Activated naive CD4-positive, alpha-beta T cell treated with anti-CD3 and anti-CD28 coated beads for 36 hours (primary cell): ENCODE measurements at places on chromosomes 3 and 15. TPM values are rescaled to one million over a fixed set of nuclear protein-coding genes. Genes with fewer than 3 reads are reported as not detected.

Gene DMXL2
- 10.0 TPM for total RNA-seq

- H3K27me3 ChIP-seq = no peaks in the 10 kb centered on the region
- H3K27ac ChIP-seq = no peak overlapping the region
- DNase-seq = no peak
- H3K36me3 ChIP-seq = no peaks in the 10 kb centered on the region
- H3K4me3 ChIP-seq = no peak overlapping the region
Measured at GRCh38 chr15:41891946-41892345, 1.9 kb downstream of the SPTBN5 start.

GRCh38 chr3:13404626-13405452 is 15.3 kb downstream of the NUP210 start:
- H3K4me3 ChIP-seq = no peak overlapping the region
- peaks cover 35% of the 10 kb centered on the region for H3K4me1 ChIP-seq
- DNase-seq = no peak
- no peak overlapping the region for H3K27ac ChIP-seq

DNA sequence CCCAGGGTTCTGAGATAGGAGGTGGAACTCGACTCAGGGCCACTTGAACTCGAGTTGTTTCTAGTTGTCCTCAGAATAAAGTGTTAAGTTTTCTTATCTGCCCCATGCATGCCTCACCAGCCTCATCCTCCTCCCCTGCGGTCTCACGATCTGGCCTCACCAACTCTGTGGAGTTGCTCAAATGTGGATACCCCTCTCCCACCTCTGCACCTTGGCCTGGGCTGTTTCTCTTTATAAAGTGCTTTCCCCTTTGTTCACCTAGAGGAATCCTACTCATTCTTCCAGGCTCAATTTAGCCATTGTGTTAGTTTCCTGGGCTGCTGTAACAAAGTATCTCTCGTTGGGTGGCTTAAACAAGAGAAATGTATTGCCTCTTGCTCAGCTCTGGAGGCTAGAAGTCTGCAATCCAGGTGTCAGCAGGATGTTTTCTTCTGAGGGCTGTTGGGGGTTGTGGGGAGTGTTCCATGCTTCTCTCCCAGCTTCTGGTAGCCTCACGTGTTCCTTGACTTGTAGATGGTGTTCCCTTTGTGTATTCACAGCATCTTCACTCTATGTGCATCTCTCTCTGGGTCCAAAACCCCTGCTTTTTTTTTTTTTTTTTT is 100.7 kb downstream of the MEX3B start:
- H3K4me3 ChIP-seq = no peak overlapping the region
- no peak for DNase-seq
- H3K27me3 ChIP-seq = no peaks in the 10 kb centered on the region
- H3K27ac ChIP-seq = no peak overlapping the region

- no peaks in the 10 kb centered on the region for H3K27me3 ChIP-seq
- no peaks in the 10 kb centered on the region for H3K36me3 ChIP-seq
- H3K4me3 ChIP-seq = no peak overlapping the region
- H3K4me1 ChIP-seq = peaks cover 5% of the 10 kb centered on the region
- no peak for DNase-seq
Measured at GRCh38 chr3:18586076-18586475, 160.9 kb upstream of the SATB1 start.

- no peak within 1 kb of the TSS for H3K27ac ChIP-seq
- H3K4me3 ChIP-seq = peak within 1 kb of the TSS; percentile 47
- H3K4me1 ChIP-seq = peaks cover 30% of the 10 kb centered on the region
- peak; percentile 8 for DNase-seq
- peaks cover 69% of the 10 kb centered on the region for H3K27me3 ChIP-seq
Measured at GRCh38 chr3:173397161-173398110, at the start of gene NLGN1. NLGN1 (plus strand) TSS chr3:173397744.

DNA sequence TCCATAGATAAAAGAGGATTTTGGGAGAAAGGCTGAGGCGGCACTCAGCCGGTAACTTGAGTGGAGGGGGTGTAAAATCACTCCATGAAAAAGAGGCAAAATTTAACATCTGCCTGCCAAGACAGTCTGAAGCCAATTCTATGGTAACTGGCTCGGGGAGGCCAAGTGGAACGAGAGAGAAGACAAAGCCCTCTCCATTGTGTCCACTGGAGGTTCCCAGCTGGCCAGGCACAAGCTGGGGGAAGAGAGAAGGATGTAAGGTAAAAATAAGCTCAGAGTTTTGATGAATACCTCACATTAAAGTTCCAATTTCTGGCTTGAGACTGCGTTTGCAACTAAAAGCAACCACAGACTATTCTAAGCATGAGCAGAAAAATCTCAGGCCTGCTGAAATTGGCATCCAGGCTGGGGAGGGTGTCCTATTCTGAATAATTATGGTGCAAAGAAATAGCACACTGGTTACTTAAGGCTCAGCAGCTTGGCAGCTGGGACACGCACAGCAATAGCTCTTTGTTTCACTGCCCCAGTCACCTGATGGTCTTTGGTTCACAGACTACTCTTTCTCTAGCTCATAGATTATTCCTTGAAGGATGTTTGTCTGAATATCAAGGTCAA is 48.8 kb downstream of the CHRD start:
- DNase-seq = no peak
- H3K27me3 ChIP-seq = no peaks in the 10 kb centered on the region
- H3K4me1 ChIP-seq = no peaks in the 10 kb centered on the region
- no peaks in the 10 kb centered on the region for H3K36me3 ChIP-seq
- no peak overlapping the region for H3K27ac ChIP-seq
- no peak overlapping the region for H3K4me3 ChIP-seq
